CD4-positive, alpha-beta T cell (primary cell): ENCODE measurements at places on chromosomes 7 and 10. TPM values are rescaled to one million over a fixed set of nuclear protein-coding genes. Genes with fewer than 3 reads are reported as not detected.

Gene RHEB
- 40.3 TPM for total RNA-seq

Gene NKX6-2
- total RNA-seq = not detected

Gene TEX47
- total RNA-seq = not detected

Gene PAPOLB
- not detected for total RNA-seq

DNA sequence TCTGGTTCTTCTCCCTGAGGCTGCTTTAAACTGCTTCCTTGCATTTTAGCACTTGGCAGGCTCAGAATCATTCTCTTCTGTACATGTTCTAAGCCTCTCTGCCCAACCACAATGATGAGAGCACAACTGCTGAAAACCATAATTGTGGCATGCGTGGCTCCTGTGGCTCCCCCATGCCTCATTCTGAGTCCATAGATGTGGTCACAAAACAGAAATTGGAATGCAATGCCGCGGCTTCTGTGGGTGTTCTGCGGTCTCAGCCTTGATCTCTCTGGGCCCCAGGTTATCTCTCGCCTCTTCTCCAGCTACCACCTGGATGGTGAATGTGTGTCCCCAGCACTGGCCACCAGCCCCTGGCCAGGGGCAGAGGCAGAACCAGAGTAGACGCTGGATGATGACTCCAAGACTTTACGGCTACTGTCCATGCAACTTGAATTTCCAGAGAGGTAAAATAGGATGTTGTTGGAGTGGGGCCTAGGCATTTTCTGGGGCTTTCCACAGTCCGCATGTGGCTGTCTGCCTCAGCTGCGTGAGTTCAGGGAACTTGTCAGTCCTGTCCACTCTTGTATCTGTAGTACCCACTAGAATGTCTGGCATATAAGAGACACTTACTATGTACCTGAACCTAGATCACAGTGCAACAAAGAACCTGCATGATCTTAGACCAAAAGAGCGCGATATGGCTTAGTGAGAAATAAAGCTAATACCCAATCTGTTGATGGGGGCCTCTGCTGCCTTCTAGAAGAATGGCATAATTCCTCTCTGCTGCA lies 52.4 kb upstream of the ADRB1 start:
- no peak for DNase-seq

- no peak for DNase-seq
These were observed 89.4 kb downstream of the CCDC71L start for GRCh38 chr7:106571563-106571962.

- DNase-seq = peak; percentile 25
These were observed 51.4 kb upstream of the SMNDC1 start for GRCh38 chr10:110355922-110356627.

DNA sequence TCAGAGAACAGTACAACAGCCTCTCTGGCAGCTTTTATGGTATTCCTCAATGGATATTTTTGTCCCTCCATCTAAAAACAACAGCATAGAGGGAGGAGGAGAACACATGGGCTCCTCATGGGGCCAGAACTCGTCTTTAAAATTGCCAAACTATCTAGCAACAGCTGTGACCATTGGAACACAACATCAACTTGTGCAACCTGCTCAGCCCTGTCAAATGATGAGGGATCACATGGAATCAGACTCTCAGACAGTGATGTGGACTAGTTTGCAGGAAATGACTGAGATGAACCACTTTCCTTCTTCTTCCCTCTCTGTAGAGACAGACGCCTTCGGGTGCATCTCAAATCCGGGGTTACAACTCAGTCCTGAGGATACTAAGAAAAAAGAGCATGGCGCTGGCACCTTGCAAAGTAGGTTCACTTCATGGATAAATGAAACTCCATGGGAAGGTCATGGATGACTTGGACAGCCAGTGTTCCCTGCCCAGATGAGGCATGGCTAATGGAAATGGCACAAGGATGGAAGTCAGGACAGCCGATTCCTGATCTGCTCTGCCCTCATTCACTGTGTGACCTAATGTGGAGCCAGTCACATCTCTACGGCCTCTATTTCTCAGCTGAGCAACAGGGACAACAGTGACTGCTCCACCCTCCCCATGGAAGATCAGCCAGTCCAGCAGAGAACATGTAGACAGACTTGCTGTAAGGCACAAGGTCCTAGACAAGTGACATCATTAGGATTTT lies 24.6 kb upstream of the DGKI start:
- no peak for DNase-seq

GRCh38 chr7:151245360-151246101 lies 3.0 kb downstream of the SMARCD3 start:
- peak; percentile 70 for DNase-seq

DNA sequence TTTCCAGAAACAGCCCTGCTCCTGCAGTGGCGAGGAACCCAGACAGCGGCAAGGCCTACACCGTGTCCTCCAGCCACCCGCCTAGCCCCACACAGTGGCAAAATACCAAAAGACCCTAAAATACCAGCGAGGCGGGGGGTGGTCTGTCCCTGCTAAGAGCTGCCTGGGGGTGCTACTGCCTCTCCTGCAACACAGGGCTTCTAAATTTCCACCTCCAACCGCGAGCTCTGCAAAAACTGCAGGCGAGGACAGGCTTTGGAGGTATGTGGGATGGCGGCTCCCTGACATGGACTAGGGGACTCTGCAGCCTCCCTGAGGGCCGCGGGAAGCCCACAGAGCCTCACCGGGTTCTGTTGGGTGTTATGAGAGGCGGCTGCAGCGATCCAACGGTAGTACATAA lies 122.3 kb downstream of the WDR37 start:
- DNase-seq = no peak
